CD8-positive, alpha-beta memory T cell (primary cell): ENCODE measurements at places on chromosomes 2 and 18.
A peak's percentile ranks its signal among the peaks of the same experiment; 100 is the strongest.

- DNase-seq, result no peak
Measured at GRCh38 chr2:73004466-73004865, 67.0 kb downstream of the SFXN5 start.

DNA sequence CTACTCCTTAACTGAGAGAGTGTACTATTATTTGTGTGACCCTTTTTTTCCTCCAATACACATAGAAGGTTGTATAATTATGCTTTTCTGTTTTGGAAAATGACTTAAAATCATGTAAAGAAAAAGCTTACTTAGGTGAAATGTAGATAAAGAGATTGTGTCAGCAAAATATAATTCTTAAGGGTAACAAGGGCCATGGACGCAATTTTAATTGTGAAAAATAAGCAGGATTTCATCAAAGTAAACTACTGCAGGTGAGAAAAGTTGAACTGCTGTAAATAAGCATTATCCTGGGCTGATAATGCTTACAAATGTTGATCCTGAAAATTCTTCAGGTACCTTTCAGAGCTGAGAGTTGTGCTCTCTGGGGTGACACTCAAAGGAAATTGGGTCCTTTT is 141.5 kb downstream of the RPIA start:
- no peak for DNase-seq

DNA sequence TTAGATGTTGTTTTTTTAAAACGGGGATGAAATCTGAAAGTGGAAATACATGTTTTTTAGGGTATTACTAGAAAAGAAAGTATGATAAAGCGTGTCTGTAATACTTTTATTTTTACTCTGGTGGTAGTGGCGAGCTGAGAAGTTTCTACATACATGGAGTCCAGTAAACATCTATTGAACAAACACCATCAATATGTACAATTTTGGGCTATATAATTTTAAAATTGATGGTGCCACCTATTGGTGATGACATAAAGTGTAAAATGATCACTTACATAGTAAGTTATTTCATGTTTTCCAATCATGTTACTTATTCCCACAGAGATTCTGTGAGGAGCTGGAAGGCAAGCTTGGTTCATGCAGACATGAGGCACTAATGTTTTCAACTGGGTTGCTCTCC is 31.5 kb upstream of the NFE2L2 start:
- peak; percentile 21 for DNase-seq

GRCh38 chr2:215145611-215146010 is 7.2 kb upstream of the ABCA12 start:
- no peak for DNase-seq

GRCh38 chr2:3001615-3002560 is 375.7 kb downstream of the EIPR1 start:
- no peak for DNase-seq

DNA sequence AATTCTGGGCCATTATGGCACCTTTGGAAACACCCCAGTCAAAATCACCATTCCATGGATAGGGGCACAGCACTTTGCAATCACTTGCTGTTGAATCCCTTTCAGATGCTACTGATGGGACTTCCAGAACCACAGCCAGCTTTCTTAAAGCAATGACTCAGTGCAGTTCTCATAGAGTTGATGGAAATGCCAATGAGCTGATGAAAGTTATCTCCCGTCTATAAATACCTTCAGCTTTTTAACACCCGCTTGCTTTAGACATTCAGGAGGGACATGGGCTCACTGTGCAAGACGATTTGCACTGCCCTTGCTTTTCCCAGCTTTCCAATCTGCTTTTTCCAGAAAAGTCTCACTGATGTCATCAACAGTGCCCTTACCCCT is 66.7 kb upstream of the RPL31 start:
- DNase-seq, result no peak
